ENCODE measurements at places on chromosomes 3 and 15.

DNA sequence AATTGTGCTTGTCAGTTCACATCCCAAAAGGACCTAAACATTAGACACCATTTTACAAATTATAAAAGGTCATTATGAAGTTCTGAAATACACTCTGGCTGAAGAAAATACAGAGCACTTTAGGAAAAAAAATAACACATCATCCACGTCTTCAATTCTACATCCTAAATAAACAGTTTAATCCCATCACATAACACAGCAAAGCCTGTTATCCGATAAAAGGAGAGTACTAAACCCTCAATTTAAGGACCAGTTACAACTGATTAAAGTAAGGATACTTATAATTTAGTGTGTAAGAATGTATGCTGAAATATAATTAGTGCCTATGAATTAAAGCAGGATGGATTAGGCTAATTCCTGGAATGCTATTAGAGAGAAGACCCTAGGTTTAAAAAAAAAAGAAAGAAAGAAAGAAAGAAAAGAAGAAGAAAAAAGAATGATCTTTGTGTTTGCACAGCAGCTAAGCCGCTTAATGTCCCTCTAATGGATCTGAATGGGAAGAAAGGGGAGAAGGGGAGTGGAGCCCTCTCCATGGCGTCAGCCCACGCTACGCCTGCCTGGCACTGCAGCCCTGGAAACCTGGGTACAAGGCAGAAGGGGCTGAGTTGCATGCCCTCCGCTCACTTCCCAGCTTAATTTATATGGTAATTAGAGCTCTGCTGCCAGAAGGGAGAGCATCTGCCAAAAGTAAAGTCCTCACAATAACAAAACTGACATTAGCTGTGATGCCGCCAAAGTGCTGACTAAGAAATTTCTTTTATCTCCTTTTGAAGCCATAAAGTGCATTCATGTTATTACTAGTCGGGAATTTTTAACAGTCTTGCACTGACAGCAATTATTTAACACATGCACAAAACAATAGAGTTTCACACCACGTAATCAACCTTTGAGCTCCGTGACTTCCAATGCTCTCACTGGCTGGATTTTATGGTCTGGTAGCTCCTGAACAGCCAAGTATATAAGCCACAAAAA is 90.0 kb downstream of the FSIP1 start:
- ATAC-seq, result peak; percentile 13

GRCh38 chr3:14120111-14120920 is 4.4 kb downstream of the CHCHD4 start:
- ATAC-seq, result no peak

DNA sequence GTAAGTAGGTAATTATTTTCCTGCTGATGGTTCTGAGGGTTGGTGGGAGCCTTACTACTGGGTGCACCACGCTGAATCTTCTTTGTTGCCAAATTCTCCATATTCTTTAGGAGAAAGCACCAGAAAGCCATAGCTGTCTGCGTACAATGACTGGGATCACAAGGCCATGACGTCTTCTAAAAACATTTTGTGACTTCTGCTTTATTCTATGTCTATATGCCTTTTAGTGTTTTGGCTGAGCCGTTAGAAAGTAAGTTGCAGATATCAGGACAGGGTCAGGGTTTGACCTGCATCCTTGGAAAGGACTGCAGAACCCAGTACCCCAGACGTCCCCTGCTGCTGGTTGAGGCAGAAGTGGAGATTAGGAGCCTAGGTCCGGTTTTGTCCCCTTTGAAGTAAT is 95.6 kb downstream of the DNASE1L3 start:
- ATAC-seq, result no peak

- ATAC-seq, result no peak
These were observed 15.4 kb downstream of the COMMD2 start for GRCh38 chr3:149736953-149737205.

- no peak for ATAC-seq
These were observed 5.5 kb downstream of the ZNF35 start for GRCh38 chr3:44654039-44654438.

GRCh38 chr3:12456441-12456840 is 27.8 kb upstream of the TSEN2 start:
- no peak for ATAC-seq

DNA sequence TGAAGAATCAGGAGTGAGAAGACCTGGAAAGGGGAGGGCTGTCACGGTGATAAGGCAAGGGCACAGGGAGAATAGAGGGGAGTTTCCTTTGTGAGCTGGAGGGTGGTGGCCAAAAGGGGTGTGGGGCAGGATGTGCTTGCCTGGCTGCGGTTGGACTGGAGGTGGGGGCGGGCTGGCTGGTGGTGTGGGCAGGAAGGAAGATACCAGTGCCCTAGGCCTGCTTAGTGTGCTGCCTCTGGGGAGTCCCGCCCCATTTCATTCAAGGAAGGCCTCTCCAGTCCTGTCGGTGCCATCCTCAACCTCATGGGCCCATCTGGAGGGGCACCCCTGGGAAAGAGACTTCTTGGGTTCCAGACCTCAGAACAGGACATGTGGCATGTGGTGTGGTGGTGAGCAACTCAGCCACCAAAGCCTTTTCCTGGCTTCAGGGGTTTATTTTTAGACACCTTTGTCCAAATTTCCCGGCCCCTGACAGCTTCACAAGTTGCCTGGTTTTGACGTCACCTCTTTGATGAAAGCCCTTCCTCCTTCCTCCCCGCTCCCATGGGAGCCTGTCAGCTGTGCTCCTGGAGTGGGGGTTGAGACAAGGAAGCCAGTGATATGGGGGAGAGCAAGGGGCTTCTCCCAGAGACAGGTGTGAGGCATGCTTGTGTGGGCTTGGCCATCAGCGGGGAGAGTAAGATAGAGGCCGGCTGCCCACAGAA is 15.6 kb downstream of the TEX264 start:
- peak; percentile 91 for ATAC-seq

DNA sequence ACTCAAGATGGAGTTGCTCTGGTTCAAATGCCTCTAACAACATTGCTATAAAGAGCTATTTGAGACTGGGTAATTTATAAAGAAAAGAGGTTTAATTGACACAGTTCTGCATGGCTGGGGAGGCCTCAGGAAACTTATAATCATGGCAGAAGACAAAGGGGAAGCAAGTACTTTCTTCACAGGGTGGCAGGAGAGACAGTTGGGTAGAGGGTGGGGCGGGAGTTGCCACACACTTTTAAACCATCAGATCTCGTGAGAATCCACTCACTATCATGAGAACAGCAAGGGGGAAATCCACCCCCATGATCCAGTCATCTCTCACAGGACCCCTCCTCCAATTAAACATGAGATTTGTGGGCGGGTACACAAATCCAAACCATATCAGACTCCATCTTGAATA is 30.7 kb downstream of the MAP2K5 start:
- no peak for ATAC-seq

Data from activated CD4-positive, CD25-positive, alpha-beta regulatory T cell treated with anti-CD3 and anti-CD28 coated beads, Interleukin-2, amount 50 U/mL, for 24 hours (primary cell).